ENCODE measurements at places on chromosomes 16 and 17.

DNA sequence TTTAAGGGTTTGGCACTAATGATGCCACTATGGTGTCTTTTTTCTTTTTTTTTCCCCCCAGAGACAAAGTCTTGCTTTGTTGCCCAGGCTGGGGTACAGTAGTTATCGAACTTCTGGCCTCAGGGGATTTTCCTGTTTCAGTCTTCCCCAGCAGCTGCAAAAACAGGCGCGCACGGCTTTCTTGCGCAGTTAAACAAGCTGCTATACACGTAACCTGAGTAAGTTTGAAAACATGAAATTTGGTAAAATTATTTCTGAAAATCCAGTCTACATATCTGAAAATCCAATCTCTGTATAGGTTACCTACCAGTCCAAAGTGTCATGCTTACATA lies 11.8 kb downstream of the TEX14 start:
- no peak for DNase-seq

- DNase-seq, result no peak
Observed at GRCh38 chr16:9206156-9206555, 114.7 kb downstream of the HAPSTR1 start.

GRCh38 chr16:81932668-81933067 lies 78.6 kb downstream of the SDR42E1 start:
- DNase-seq, result no peak

GRCh38 chr17:41167561-41167960 lies 460 bp downstream of the KRTAP4-3 start:
- no peak for DNase-seq

DNA sequence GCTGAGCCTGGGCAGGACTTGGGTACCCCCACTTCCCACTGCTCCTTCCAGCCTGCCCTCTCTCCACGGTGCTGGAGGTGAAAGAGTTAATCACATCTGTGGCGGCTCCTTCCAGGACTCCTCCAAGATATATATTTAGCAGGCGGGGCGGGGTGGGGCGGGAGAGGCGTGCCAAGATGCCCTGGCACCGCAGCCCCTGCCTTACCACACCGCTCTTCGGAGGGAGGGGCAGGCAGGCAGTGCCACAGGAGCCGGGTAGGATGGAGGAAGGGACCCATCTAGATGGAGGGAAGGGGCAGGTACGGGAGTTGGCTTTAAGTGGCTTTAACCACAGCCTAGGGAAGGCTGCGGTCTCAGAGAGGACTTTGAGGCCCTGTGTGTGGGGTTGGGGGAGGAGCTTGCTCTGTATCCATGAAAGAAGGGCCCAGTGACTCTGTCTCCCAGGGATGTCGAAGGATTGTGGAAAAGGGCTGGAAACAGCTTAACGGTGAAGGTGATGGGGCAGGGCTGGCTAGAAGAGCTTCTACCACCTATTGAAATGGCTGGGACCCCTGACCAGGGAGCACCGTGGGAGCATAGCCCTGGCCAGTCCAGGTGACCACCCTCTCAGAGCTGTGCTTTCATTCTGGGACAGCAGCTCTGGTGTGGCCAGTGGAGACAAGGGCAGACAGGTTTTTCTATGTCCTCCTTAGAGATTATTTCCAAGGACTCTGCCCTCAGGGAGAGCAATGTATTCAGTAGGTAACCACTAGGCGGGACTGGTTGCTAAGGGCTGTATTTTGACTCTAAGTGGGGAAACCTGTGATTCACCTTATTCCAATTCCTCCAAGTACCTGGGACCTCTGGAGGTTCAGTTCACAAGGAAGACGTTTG lies 13.0 kb downstream of the GPR142 start:
- DNase-seq, result peak; percentile 75

DNA sequence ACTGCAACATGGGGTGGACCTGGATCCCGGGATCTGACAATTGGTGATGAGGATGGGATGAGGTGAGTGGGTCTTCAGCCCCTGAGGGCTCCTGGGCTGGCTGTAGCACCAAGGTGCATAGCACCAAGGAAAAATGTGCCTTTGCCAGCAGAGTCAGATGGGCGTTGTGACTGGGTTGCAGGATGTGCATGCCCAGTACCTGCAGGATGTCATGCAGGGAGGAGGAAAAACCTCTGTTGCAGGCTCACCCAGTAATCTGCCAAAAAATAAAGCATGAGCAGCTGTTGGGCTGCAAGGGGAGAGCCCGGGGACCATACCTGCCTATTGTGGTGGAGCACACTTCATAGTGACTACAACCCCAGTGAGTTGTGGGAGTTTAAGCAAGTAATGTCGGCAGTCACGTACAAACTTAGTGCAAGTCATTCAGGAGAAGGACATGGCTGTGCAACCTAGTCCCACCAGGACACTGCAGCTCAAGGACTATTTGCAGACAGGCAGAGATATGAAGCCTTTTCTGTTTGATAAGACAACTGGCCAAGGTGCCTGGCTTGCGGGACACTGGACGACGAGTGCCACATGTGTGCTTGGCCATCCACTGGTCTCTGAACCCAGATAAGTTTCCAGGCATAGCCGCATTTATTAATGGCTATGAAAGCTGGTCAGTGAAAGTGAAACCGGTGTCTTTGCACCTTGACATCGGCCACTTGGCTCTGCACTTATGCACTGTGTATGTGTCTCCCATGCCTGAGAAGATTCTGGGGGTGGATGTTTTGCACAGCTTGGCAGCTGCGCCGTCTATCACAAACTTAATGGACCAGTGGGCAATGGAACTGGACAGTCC lies 499.8 kb downstream of the KCNJ2 start:
- no peak for DNase-seq

DNA sequence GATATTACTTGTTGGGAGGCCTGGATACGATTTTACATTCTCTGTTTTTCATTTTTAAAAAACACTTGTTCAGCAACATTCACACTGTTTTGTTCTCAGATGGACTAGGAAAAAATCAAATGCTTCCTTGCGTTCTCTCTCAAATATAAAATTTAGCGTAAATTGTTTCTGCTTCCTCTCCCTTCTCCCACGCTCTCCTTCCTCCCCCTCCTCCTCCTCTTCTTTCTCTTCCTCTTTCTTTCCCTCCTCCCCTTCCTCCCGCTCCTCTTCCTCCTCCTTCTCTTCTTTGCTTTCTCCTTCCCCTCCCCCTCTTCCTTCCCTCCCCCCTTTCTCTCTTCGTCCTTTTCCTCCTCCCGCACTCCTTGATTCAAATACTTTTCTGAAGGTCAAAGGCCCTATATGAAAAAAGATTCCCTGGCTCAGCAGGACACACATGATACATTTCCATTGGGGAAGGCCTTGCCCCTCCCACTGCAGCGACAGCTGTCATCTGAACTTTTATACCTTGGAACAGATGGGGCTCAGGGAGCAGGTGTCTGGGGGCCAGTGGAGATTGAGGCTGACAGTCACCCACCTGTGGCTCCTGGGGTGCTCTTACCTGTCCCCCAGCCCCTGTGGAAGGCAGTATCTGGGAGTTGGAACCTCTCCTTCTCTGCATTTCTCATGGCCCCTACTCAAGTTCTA lies 99.4 kb upstream of the SDK2 start:
- DNase-seq, result peak; percentile 40

DNA sequence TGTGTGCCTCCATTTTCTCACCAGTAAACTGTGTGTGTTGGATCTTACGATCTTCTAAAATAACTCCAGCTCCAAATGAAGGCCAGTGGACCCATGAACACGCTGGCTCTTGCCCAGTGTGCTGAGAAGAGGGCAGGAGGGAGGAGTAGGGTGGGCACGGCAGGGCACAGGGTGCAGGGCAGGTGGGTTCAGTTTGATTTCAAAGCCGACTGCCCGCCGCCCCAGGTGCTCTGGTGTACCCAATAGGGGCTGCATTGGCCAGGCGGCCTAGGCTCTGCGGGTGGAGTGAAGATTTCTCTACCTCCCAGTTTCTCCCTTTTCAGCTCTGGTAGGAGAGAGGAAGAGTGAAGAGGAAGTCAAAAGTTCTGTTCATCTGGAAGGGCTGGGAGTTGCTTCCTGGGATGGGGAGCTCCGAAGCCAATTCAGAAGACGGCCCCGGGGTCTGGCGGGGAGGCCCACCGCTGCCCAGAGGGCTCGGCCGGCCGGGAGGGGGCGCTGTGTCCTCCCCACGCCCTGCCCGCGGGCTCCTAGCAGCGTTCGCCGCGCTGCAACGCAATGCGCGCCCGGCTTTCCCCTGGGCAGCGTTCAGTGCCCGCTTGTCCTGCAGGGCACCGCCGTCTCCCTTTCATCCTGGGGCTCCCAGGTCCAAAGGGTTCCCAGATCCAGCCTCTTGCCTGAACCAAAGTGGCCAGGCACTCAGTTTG lies 1.1 kb upstream of the CRHR1 start:
- no peak for DNase-seq

Measured in mucosa of descending colon (tissue), 3 donors.